ENCODE measurements at places on chromosomes 2 and 18.

DNA sequence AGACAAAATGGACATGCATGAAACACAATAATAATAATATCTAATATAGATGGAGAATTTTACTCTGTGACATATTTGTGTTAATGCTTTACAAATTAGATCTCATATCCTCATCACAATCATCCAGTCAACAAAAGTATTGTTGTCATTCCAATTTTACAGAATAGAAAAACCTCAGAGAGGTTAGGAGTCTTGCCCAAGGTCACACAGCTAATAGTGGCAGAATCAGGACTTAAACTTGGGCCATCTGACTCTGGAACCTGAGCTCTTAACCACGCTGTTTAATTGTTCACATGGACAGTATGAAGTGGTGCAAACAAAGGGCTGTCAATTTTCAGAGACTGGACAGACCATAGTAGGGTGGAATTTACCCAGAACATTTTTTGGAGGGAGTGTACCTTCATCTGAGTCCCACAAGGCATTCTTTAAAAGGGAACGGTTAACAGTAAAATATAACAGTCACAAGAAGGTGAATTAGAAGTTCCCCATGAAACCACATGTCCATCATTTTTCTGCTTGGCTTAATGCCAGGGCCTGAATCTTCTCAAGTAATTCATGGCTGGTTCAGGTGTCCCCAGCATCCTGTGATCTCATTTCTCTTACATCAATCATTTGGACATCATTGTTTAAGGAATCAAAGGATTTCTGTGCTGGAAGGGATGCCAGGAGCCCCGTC, 35.4 kb upstream of the CCDC93 start:
- DNase-seq, result no peak

DNA sequence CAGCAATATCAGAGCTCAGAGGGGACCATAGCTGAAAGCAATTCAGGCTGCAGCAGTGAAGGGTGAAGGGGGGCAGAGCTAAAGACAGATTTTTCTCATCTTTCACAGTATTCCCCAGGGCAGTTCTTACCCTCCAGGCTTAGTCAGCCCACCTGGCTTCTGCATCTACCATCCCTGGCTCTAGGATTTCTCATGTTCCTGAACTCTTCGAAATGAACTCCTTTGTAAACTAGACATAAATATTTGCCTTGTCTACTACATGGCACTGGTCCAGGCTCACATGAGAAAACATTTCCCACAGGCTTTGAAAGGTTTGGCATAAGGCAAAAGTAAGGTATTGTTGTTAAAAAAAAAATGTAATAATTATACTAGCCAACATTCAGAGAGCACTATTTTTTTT, 23.6 kb upstream of the NEB start:
- no peak for DNase-seq

- DNase-seq, result no peak
These were observed 54.8 kb downstream of the TMEM200C start for GRCh38 chr18:5840547-5840946.

GRCh38 chr2:15919716-15920434, 20.5 kb upstream of the MYCN start:
- no peak for DNase-seq

DNA sequence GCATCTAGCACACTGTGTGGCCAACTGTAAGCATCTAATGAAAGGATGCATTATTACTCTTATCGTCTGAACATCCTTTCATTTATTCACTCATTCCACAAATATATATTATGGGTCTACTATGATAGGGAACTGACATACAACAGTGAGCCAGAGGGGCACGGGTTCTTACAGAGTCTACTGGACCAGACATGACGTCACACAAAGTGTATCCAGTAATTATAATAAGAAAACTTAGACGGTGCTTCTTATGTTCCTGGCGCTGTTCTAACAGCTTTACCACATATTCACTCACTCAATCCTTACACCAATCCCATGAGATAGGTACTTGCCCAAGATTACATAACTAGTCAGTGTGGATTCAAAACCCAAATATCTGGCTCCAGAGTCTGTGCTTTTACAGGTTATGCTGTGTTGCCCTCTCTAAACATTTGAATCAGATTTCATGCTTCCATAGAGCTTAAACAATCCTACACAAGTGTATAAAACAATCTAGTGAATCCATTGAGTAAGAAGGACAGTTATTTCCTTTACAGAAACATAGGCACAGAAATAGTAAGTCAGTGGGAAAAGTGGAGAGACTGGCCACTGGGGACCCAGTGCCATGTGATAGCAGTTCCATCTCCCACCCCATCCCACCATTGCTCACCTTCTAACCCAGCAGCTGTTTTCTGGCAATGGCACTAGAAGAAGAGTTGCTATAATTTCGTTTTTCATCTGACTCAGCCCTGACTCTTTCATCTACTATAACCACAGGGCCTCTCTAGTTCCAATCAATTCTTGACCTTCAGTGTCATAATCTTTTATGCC, 24.2 kb upstream of the ARL5A start:
- no peak for DNase-seq

GRCh38 chr2:157692768-157693167, 64.1 kb upstream of the ACVR1C start:
- no peak for DNase-seq

- DNase-seq, result no peak
These were observed 31.6 kb downstream of the RBBP8 start for GRCh38 chr18:22964722-22965121.

GRCh38 chr2:219087848-219088247, 27.1 kb upstream of the IHH start:
- DNase-seq, result no peak

DNA sequence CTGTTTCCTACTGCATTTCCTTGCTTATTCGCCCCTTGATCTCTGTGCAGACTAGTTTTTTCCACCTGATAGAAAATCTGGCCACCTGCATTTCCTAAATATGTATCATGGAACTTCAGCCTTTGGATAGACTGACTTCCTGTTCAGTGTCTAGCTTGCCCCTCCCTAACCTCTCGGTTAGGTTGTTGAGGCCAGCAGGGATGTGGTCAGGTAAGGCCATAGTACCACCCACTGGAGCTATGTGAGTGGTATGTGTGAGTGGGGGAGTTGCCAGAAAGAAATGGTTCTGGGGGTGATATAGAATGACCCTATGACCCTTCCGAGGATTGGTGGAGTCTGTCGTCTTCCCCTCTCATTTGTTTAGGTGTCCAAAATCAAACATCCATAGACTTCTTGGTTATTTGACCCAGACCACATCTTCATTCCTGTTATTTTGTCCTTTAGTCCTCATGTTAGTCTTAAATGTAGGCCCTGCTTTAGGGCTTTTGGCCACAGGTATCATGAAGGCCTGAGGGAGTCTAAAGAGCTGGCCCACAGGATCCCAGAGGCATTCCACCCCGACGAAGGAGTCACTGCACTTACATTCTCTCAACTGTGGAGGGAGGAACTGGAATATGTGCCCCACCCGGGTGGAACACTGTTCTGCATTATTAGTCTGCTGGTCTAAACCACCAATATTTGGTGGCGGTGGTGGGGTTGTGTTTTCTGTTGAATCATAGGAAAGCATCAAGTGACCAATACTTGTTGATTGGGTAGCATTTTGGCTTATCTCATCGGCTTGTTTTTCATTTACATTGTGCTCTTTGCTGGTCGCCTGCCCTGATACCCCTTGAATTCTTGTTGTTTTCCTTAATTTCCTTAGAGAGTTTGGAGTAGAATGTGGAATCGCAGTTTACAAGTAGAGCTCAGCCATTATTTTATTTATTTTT, 21.9 kb downstream of the CAB39 start:
- no peak for DNase-seq

- no peak for DNase-seq
These were observed 132.0 kb downstream of the SH3BP4 start for GRCh38 chr2:235083822-235084221.

DNA sequence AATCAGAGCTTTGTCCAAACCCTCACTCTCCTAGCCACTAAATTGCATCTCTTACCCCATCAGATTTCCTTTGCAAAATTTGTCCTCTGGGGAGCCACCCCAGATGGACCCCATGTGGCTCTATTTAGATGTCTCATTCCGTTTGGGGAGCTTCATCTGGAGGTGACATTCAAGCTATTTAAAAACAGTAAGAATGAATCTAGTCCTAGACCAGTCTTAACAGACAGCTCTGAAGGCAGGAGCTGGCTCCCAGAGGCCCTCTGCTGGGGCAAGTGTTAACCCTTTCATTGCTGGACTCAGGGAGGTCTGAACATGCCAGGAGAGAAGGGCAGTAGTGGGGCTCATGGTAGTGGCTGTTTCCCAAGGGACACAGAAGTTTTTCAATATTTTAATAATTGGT, 59.2 kb downstream of the RPL37A start:
- no peak for DNase-seq

GRCh38 chr2:111636905-111637304, 247.1 kb downstream of the ANAPC1 start:
- no peak for DNase-seq

DNA sequence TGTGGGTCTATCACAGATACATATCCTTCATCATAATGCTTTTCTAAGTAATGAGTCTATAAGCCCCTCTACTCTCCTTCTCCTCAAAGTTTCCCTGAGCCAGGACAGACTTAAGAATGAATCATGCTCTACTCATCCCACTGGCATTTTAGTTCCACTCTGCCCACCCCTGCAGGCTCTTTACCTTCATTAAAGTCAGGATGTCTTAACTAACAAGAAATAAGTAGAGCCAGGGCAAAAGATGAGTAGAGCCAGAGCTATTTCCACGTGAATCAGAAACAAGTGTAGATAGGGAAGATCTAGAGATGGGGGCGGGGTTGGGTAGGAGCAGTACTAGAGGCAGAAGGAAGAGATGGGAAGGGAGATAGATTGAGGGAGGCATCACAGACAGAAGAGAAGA, 790.5 kb downstream of the RNF144A start:
- DNase-seq, result no peak

- DNase-seq, result no peak
These were observed 1246.6 kb upstream of the LRRTM1 start for GRCh38 chr2:81551040-81551634.

DNA sequence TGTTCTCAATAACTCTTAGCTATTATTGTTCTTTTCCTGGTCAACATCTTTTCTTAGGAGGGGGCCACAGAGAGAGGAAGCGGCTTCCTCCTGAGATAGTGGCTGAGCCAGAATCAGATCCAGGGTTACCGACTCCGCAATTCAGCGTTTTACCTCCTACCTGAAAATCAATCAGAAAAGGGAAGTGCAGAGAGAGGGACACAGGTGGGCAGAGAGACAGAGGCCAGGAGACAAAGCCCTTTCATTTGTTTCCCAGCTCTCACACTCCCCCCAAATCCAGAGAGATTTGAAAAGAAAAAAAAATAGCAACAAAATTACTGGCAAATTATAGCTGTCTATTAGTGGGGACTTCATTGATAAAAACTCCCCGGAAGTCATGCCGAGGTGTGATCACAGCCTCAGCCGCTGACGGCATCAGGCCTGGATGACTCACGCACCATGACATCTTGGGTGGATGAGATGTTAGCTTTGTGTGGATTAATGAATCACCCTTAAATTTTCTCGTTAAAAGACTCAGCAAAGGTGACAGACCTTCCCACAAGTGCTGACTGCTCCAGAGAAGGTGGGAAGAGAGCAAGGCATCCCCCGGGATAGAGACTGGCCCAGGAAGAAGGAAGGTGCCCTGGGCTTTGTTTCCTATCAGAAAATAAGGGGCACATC, 120.7 kb downstream of the LOXHD1 start:
- no peak for DNase-seq

DNA sequence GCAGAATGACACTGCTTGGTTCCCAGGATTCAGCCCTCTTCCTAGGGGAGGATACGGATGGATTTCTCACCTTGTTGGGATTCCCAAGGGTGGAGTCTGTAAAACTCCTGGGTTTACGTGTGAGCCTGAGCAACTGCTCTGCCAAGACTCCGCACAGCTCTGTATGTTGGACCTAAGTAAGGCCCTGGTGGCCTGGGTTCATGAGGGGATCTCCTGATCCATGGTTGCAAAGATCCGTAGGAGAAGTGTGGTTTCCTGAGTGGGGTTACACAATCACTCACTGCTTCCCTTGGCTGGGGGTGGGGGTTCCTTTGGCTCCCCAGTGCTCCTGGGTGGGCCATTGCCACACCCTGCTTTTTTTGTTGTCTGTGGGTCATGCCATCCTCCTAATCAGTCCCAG, 37.7 kb downstream of the ANKRD12 start:
- DNase-seq, result no peak

DNA sequence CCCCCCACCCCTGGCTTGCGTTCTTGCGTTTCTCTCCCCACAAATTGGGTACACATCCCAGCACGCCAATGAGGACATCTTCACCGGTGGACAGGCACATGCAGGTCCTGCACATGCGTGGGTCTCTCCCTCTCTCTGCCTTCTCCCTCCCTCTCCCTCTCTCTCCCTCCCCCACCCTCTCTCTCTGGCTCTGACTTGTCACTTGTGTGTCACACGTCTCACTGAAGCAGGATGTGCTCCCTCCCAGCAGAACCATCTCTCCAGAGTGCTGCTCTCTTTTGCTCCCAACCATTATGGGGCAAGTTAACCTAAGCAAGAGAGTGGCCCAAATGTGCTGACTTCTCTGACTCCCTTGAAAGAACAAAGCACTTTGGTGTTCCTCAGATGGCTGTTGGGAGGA, 120.8 kb upstream of the CAB39 start:
- DNase-seq, result no peak

DNA sequence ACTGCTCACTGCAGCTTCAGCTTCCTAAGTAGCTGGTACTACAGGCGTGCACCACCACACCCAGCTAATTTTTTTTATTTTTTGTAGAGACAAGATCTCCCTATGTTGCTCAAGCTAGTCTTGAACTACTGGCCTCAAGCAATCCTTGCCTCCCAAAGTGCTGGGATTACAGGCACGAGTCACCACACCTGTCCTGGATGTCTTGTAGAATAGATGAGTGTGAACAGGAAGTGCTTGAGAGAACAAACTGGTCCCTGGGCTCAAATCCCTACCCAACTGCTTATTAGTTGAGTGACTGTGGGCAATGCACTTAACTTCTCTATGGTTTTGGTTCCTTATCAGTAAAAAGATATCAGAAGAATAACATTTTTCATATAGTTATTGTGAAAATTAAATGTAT, 34.2 kb downstream of the PKDCC start:
- DNase-seq, result no peak

- DNase-seq, result no peak
These were observed 242.8 kb downstream of the KCNE4 start for GRCh38 chr2:223294756-223295155.

GRCh38 chr2:181395851-181396250, 61.3 kb upstream of the ITGA4 start:
- DNase-seq, result no peak

GRCh38 chr2:49129034-49129433, 25.3 kb downstream of the FSHR start:
- DNase-seq, result no peak

DNA sequence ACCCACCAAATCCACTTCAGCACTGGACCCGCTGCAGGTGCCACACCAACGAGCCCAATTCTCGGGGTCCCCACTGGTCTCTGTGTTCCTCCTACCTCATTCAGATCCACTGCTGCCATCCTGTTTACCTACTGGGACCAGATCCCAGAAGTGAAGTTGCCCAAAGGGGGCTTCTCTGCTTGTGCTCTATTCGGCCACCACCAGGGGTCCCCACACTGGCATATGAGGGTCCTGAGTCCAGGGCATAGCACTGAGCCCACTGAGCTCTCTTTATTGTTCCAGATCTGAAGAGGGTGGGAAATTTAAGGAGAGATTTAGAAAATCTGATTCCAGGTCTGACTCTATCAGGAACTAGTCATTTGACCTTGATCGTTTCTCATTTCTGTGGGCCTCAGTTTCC, 2.4 kb downstream of the GPR45 start:
- no peak for DNase-seq
